ENCODE measurements at places on chromosomes 1 and 21. TPM values are rescaled to one million over a fixed set of nuclear protein-coding genes. Genes with fewer than 3 reads are reported as not detected.

PATJ gene
- 105 TPM for total RNA-seq

SPAG17 gene
- total RNA-seq, result not detected

PTPRU gene
- 28.8 TPM for total RNA-seq

SLC26A9 gene
- 5.8 TPM for total RNA-seq

OR6N1 gene
- not detected for total RNA-seq

RHD gene
- total RNA-seq, result not detected

HSD3B1 gene
- total RNA-seq, result not detected

PADI4 gene
- total RNA-seq, result 0.33 TPM

NCF2 gene
- 51.2 TPM for total RNA-seq

TSSK3 gene
- total RNA-seq, result not detected

CD34 gene
- total RNA-seq, result 93.7 TPM

Data from heart left ventricle (tissue), 16 donors.